AG08395 (cell line): ENCODE measurements at places on chromosomes 3 and 15.

- DNase-seq = no peak
Observed at GRCh38 chr3:171279972-171280371, 180.2 kb downstream of the TNIK start.

DNA sequence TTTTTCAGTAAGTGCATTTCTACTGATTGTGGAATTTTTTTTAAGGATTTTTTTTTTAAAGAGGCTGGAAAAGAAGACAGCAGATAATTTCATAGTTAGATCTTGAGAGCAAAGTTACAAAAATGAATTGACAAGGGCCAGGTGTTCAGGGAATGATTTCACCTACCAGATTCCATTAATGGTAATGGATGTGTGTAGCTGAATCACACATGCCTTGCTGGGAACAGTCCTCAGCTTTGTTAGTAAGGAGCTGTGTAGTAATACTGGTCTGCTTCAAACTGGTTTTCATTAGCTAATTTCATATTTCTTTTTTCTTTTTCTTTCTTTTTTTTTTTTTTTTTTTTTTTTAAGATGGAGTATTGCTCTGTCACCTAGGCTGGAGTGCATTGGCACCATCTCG lies 16.0 kb downstream of the NR1D2 start:
- no peak for DNase-seq

GRCh38 chr3:38084334-38085310 lies 45.6 kb downstream of the DLEC1 start:
- peak; percentile 58 for DNase-seq

DNA sequence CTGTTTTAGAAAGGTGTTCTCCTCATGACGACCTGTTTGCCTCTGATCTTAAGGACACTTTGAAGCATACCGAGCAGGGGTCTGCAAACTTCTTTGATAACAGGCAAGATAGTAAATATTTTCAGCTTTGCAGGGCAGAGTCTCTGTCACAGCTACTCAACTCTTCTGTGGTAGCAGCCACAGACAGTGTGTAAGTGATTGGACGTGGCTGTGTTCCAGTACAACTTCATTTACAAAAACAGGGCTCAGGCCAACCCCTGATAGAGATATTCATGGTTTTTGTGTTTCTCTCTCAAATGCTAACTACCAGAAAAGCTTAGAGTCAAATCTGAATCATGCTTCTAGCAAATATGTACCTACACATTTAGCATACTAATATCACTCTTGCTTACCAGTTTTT lies 51.5 kb downstream of the TGFBR2 start:
- no peak for DNase-seq

DNA sequence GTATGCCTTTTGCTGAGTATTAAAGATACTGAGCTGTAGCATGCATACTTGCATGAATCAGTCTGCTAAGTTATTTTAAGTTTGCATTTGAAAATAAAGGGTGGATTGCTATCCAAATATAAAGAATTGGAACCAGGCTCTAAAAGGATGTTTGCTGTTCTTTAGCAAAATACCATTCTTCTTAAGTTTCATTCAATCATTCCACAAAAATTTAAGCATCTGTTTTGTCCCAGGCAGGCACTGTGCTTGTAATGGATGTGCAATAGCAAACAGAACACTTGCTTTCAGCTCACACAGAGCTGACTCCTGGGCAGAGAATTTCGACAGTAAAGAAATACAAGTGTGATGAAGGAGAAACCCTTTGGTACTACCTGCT lies 151.1 kb downstream of the PGPEP1L start:
- peak; percentile 79 for DNase-seq

DNA sequence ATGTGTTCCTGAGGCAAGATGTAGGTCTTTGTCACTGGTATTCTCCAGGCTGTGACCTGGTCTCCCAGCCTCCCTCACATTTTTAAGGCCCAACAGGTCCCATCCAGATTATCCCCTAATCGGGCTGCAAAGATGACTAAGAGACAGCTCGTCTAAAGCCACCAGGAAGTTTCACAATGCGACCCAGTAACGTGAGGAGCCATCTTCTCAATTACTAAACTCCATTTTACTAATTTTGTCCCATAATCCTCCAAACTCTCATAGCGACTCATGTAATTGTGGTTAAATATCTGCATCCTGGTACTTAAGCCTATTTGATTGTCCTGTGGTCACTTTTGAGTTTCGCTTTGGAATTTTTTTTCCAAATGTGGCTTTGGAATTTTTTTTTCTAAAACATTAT lies 8.7 kb upstream of the PLA2G4F start:
- DNase-seq = no peak

DNA sequence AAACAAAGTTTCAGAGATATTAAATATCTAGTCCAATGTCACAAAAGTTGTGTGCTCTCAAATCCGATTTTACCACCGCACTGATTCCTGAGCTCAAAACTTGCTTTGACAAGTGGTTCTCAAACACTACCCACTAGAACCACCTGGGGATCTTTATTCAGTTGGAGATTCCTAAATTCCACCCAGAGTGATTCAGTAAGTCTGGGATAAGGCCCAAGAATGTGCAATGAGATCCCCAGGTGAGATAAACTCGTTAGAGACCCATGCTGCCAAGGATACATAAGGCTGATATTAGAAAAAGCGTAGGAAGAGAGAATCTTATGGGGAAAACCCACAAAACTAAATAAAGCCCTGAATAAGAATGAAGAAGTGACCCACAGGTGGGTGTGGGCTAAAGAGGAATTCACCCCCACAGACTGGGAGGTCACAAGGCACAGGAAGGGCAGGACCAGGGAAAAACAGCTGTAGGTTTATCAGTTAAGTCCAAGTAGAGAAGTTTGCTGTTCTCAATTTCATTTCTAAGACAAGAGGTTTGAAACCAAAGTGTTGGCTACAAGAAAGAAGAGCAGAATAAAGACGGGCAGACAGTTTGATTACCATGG lies 11.5 kb upstream of the RPS17 start:
- no peak for DNase-seq

GRCh38 chr15:52783191-52783829 lies 6.8 kb downstream of the ONECUT1 start:
- DNase-seq = no peak

- peak; percentile 77 for DNase-seq
Observed at GRCh38 chr15:42704492-42704926, 32.4 kb downstream of the CDAN1 start.

DNA sequence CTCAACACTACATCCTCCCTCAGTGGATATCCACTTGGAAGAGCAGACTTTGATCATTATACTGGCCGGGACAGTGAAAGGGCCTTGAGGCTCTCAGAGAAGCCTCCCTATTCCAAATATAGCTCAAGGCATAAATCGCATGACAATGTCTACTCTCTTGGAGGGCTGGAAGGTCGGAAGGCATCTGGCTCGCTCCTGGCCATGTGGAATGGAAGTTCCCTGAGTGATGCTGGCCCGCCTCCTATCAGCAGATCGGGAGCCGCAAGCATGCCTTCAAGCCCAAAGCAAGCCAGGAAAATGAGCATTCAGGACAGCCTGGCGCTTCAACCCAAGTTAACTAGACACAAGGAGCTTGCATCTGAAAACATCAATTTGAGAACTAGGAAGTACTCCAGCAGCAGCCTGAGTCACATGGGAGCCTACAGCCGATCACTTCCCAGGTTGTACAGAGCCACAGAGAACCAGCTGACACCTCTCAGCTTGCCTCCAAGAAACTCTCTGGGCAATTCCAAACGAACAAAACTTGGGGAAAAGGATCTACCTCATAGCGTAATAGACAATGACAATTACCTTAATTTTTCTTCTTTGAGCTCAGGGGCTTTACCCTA lies 25.4 kb downstream of the PHLDB2 start:
- no peak for DNase-seq
